ENCODE measurements at places on chromosomes 6 and 20.

DNA sequence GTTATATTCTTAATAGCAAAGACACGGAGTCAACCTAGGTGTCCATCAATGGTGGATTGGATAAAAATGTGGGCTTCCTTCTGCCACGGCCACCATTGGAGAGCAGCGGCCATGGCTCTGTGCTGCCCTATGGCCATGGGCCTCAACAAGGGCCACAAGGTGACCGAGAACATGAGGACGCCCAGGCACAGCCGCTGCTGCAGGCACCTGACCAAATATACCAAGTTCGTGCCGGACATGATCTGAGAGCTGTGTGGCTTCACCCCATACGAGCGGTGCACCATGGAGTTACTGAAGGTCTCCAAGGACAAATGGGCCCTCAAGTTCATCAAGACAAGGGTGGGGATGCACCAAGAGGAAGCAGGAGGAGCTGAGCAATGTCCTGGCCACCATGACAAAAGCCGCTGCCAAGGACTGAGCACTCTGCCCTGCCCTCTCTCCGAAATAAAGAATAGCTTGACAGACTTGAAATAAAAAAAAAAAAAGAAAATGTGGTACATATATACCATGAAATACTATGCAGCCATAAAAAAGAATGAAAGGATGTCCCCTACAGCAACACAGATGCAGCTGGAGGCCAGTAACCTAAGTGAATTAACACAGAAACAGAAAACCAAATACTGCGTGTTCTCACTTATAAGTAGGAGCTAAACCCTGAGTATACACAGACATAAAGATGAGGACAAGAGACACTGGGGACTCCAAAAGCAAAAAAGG lies 81.0 kb downstream of the FKBP5 start:
- no peak for DNase-seq

DNA sequence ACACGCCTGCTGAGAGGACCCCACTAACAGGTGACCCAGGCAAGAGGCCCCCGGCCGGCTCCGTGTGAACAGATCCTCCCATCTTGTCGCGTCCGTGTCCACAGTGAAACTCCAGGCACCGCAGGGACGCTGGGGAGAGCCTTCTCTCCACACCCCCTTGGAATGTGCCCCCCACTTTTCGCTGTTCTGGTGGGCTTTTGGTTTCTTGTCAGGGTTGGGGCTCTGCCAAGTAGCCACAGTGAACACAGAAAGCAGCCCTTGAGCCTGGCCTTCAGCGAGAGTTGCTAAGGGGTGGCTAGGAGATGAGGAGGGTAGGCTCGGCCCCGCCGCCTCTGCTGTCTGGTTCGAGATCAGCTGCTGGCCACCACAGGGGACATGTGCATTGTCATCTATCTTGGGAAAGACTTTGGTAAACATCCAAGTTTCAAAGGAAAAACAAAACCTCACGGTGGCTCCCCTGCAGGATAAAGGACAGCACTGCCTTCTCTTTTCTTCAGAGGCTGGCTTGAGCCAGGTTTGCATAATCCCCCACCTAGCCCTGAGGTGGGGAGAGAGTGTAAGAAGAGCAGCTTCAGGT lies 22.7 kb downstream of the SYNDIG1 start:
- no peak for DNase-seq

DNA sequence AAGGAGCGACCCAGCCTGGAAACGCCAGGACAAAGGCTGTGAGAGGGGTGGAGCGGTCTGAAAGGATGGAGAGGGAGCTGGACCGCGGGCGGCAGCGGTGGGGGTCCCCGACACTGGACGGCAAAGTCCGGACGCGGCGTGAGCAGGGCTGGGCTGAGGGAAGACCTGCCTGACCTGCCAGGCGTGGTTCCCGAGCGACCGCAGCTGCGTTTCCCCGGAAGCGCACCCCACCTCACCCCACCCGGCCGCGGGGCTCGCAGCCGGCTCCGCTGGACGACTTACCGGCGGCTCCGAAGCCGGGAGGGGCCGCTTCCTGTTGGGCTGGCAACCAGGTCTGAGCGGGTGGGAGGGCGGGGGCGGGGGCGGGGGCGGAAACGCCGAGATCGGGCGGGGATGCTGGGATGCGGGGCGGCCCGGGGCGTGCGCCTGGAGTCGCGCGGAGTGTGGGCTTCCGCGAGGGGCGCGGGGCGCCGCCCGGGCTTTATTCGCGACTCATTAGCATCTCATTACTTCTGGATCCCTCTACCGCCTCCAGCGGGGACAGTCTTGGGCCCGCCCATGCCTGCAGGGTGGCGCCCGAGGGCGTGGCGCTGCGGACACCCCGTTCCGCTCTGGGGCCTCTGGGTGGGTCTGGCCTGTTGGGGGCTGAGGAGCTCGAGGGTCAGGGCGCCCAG lies at the start of gene MICAL1:
MICAL1 (minus strand) TSS at position 336 of the 674 bp plus-strand sequence. CDS start 1,576 bp downstream, outside the sequence.
- no peak for DNase-seq

DNA sequence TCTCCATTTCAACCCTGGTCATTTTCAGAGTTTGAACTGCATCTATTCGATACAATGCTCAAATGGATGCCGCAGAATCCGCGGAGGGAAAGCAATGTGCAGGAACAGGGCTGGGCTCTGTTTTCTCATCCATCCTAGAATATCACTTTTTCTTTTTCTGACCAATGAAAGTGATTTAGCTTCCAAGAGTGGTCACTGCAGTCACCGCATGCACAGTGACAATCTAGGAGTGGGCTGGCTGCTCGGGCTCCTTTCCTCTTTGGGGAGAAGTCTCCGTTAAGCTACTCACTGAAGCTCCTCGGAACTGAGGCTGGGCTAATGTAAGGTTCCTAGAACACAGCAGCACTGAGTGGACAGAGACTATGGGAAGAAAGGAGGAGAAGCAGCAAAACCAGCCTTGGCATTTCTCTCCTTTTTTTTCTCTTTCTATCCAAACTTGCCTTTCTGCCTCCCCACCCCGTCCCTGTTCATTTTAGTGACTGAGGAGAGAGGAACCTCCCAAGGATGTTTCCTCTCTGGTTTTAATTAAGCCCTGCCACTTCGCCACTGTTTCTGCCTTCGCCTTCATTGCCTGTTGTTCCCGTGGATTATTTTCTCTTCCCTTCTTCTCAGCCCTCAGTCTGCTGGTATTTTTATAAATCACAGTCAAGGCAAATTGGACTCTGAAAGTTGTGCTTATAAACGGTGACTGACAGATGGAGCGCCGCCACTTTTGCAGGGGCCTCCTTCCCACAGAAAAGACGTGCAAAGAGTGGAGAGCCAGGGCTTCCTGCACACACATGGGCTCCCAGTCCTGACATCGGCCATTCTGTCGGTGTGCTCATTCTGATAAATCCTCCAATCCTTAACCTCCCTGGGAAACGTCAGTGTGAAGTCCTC lies 41.1 kb downstream of the RAMACL start:
- DNase-seq = no peak

- DNase-seq = no peak
Measured at GRCh38 chr6:143213859-143214376, 153.2 kb downstream of the AIG1 start.

GRCh38 chr6:79628466-79629288 lies 2.5 kb upstream of the SH3BGRL2 start:
- DNase-seq = no peak

- DNase-seq = no peak
Measured at GRCh38 chr6:6841571-6841970, 253.1 kb downstream of the LY86 start.

DNA sequence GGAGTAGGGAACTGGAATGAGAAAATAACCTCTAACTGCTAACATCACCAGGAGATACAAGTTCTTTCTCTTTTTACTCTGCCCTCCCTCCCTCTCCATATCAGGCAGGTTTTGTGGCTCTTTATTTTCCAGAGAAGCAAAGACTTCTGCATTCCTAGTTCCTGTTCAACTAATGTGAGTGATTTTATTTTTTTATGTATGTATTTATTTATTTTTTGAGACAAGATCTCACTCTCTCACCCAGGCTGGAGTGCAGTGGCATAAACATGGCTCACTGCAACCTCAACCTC lies 6.0 kb upstream of the IER3 start:
- no peak for DNase-seq

Data from stimulated activated CD4-positive, alpha-beta T cell treated with anti-CD3 and anti-CD28 coated beads, Interleukin-12 subunit alpha, Interleukin-12 subunit beta, amount 100 ng/mL, for 48 hours (primary cell).